H54 (cell line): ENCODE measurements at places on chromosomes 1 and 21.

DNA sequence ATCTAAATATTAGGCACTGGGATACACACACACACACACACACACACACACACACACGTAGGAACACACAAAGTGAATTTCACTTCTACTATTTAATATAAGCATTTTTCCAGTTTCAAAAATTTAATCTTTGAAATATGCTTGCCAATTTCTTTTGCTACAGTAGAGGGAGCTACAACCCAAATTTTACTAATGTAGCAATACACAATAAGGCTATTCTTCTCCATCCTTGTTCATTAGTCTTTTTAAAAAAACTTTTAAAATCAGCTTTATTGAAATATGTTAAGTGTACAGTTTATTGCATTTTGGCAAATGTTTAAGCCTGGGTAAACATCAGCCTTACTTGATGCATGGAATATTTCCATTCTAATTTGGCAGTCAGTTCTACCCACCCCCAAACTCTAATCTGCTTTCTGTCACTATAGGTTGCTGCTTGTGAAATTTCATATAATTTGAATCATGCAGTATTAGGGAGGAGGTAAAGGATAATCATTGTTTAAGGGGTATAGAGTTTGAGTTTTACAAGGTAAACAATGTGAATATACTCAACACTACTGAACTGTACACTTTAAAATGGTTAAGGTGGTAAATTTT, 93.0 kb upstream of the TENT5C start:
- DNase-seq = no peak

DNA sequence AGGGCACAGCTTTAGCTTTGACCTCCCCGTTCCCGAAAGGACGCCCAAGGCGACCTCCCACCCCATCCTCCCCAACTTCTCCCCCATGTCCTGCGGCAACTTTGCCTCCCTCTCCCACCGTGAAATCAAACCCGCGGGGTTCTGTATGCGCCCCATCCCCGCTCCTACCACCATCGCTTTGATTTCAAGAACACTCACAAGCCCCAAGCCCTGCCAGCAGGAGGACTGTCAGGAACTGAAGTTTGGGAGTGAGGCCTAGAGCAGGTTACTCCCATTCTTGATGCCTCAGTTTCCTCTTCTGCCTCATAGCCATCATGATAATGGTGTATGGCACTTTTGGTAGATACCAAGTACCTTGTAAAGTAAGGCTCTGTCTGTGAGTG, 2.3 kb downstream of the PTPRU start:
- DNase-seq = no peak

DNA sequence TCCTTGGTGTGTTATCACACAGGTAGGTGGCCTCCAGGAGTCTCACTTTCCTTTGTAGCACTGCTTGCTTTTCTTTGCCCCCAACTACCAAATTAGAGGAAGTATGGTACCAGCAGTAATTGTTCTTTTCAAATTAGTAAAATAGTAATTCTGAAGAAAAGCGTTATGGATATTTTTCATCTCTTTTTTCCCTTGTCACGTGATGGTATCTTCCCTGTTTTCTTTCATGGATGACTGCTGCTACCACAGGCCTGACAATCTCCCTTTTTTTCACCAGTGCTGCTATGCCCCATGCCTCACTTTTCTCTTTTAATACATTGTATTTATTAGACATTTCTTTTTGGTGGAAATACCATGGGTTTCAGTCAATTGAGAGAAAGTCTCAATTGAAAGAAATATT, 3.3 kb downstream of the ZBTB37 start:
- DNase-seq = no peak

DNA sequence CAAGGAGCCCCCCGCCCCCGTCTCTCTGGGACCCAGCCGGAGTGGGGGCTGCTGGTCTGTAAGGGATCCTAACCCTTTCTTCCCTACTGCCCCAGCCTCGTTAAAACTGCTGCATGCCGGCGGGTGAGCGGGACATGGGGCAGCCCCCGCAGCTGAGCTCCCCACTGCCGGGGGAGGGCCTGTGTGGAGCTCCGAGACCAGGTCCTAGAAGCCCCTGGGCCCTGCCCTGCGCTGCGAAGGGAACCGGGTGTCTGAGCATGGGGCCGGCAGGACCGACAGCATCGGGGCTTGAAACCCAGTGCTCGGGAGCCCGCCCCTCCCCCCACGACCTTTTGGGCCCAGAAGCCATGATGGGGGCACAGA, 9.2 kb upstream of the COL6A1 start:
- DNase-seq = no peak

DNA sequence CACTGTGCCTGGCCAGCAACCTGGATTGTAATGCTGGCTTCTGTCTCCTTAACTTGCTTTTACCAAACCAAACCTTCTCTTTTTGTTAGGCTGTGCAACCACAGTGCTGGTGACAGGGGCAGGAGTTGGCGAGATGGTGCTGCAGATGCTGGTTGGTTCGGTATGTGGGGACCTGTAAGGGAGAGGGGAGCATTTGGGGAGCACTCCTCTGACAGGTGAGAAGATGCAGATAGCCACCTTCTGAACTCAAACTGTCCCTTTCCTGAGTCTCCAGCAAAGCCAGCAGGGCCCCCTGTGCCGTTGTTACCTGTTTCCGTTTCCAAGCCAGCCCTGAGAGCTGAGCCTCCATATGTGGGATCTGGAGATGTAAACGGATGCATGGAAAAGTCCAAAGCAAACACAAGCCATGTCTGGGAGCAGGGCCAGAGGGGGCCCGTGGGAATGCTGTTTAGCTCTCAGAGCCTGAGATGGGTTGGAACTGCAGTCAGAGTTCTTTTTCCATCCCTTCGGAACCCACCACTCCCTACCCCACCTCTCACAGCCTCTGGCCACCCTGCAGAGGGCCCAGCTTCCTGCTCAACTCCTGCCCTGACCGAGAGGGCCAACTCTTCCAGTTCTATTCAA, 34.0 kb downstream of the ELK4 start:
- DNase-seq = no peak

GRCh38 chr1:202858331-202858730, 30.6 kb downstream of the RABIF start:
- DNase-seq = no peak

- DNase-seq = no peak
Observed at GRCh38 chr1:111486431-111486830, 12.6 kb downstream of the C1orf162 start.

DNA sequence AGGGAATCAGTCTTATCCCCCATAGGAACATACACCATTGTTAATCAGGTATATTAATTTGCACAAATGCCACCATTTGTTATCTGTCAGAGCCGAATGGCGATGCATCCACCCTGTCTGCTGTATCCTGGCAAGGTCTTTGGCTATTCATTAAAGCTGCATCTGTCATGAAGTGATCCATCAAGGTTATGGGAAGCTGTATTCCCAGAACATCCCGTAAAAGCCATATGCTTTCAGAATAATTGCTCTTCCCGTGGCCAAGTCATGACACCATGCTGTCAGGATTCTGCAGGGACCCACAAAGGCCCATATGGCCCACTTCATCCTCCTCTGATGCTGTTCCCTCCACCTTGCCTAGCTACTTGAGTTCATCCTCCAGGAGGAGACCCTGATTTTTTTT, 103.9 kb downstream of the RAVER2 start:
- DNase-seq = no peak

- no peak for DNase-seq
Observed at GRCh38 chr1:205199931-205200299, 11.6 kb downstream of the DSTYK start.

- no peak for DNase-seq
Observed at GRCh38 chr1:240776237-240776636, 164.3 kb upstream of the GREM2 start.

DNA sequence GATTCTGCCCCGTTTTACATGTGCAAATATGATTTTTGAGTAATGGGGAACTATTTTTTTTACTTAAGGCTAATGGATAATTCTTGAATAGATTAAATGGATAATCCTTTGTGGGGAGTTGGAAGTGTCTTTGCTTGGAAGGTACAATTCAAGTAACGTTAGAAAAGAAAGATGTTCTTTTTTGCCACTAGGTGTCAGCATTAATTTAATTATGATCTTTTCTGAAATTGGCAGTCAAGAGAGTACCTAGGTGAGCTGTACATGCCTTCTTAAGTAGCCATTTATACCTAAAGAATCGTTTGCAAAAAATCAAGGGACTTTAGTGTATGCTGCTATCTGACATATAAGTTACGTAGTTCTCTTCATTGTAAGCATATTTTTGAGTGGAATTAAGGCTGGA, 2.2 kb downstream of the FBXO28 start:
- no peak for DNase-seq

GRCh38 chr1:200671235-200671786, 1.6 kb upstream of the DDX59 start:
- no peak for DNase-seq

GRCh38 chr1:115647919-115648650, 6.3 kb downstream of the VANGL1 start:
- DNase-seq = no peak

DNA sequence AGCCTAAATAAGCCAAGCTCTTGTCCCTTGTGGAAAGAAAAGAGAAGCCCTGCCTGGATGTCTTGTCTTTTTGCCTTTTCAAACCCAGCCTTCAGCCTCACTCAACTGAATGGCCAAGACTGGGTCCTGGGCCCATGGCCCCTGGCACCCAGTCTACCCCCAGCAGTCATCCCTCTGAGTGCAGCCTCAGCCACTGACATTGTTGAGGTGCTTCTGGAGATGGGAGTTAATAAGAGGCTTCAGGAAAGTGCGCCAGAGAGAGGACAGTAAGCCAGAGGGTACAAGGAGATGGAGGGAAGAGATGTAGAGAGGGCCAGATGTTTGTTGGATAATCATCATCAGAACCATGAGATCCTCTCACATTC, 6.8 kb downstream of the FNDC5 start:
- DNase-seq = no peak

- peak; percentile 76 for DNase-seq
Observed at GRCh38 chr1:155091071-155092051, 12.7 kb downstream of the EFNA3 start.

DNA sequence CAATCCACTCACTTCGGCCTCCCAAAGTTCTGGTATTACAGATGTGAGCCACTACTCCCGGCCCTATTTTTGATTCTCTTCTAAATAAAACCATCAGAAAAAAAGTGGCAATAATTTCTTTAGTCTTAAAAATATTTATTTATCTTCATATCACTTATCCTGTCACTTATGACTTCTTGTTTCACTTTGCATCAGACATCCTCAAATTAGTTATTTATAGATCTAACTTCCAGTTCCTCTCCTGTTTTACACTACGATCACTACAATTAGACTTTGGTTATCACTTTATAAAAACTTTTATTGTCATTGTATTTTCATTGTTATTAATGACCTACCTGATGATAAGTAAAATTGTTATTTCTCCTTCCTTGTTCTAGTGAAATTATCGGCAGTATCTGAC, 783.4 kb upstream of the BRINP3 start:
- no peak for DNase-seq

DNA sequence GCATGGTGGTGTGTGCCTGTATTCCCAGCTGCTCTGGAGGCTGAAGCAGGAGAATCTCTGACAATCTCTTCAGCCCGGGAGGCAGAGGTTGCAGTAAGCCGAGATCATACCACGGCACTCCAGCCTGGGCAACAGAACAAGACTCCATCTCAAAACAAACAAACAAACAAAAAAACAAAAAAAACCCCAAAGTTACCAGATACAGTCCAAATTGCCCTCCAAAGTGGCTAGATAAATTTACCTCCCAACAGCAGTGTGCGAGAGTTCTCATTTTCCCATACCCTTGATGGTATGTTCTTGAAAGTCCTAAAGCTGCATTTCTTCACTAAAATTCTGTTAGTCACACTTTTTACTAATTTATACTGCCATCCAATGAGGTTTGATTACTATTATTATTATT, 3.0 kb upstream of the OTUD3 start:
- DNase-seq = no peak

GRCh38 chr1:20148571-20149500, 9.7 kb downstream of the PLA2G2F start:
- no peak for DNase-seq

DNA sequence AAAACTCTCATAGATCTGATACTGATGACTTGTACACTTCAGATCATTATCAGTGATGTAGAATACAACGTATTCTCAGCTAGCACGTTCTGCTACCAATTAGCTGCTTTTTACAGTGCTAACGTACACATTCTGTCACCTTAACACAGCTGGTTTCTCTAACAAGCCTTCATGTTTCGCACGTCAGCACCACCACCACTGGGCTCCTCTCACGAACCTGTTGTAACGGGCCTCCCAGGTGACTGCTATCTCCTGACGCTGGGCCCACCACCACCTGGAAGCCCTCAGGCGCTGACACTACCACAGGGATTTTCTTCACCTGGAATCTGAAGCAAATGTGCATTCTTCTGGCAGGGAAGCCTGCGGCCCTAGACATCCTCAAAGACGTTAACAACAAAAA, 19.8 kb downstream of the TOMM20 start:
- no peak for DNase-seq

DNA sequence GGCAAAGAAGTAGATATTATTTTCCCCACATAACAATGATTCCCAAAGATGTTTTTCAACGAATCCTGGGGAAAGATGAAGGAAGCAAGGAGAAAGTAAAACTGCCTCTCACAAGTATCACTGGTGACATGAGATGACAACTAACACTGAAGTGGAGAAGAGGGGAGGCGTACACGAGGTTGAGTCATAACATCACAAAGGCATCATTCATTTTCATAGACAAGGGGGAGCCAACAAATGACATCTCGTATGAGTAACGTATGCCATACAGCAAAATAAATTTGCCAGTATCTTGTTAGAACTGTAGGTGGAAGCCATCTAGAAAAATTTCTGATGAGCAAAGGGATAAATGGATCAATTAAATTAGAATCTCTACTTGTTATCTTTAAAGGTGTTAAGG, 56.6 kb downstream of the ATP1B1 start:
- DNase-seq = peak; percentile 15

GRCh38 chr1:113938192-113938591, 9.1 kb downstream of the HIPK1 start:
- DNase-seq = no peak

DNA sequence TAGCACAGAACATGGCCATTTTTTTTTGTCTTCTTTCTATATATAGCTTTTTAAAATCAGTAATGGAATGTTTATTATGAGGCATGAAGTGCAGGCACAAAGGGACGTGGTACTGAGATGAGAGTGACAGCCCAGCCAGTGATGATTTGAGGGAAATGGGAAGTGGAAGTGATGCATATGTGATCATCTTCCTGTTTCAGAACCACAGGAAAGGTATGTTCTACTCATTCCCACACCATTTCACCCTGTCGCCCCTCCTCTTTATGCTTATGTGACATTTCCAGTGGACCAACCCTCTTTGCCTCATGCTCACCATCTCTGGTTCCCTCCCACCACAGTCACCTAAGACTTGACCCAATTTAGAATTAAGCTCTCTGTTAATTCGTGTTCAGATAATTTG, 24.3 kb downstream of the PTGS2 start:
- no peak for DNase-seq
